ENCODE measurements at places on chromosomes 1 and 21. TPM values are rescaled to one million over a fixed set of nuclear protein-coding genes. Genes with fewer than 3 reads are reported as not detected.

- ATAC-seq = no peak
These were observed 1260.1 kb upstream of the ADGRL2 start for GRCh38 chr1:80540596-80540995.

- ATAC-seq = no peak
These were observed 38.7 kb upstream of the BATF3 start for GRCh38 chr1:212738330-212738729.

DNA sequence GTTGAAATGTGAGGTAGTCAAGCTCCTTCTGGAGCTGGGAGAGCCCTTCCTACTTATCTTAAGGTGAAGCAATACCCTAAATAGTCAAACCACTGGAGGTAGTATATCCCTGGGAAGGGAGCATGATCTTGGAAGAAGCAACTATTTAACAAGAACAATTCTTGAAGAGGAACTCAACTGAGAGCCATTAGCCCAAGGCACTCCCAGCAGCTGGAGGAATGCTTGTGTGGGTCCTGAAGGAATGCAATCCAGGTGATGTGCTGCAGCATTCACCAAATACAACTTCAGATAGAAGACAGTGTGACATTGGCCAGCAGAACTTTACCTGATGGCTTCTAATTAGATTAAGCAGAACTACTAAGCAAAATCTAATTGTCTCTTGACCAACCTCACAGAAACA, 9.5 kb downstream of the FCER1A start:
- ATAC-seq = no peak

The GPATCH2 gene
- 32.0 TPM for total RNA-seq

The SYCP1 gene
- not detected for total RNA-seq

Measured in motor neuron (in vitro differentiated cells).